ENCODE measurements at places on chromosomes 6 and 20.
A peak's percentile ranks its signal among the peaks of the same experiment; 100 is the strongest.

DNA sequence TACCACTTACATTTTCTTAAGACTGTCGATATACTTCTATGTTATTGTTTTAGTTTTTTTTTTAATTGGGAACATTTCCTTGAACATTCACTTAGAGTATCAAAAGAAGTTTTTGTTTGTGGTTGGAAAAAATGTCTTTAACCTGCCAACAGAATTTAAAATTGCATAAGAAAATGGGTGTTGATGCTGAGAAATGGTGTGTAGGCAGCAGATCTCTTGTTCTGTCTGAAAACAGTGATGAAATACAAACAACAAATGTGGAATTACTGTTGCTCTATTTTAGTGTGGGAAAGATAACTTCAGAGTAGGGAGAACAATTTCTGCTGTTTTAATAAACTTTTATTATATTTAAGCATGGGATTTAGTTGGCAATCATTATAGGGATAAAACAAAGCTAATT, 293.5 kb downstream of the CDKAL1 start:
- no peak for DNase-seq

DNA sequence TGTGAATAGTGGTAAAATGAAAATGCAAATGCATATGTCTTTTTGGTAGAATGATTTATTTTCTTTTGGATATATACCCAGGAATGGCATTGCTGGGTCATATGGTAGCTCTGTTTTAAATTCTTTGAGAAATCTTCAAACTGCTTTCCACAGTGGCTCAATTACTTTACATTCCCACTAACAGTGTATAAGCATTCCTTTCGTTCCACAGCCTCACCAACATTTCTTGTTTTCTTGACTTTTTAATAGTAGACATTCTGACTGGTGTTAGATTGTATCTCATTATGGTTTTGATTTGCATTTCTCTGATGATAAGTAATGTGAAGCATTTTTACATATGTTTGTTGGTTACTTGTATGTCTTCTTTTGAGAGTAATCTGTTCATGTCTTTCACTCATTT, 144.0 kb downstream of the SIM1 start:
- DNase-seq, result no peak

- DNase-seq, result no peak
Measured at GRCh38 chr6:144797881-144798589, 512.9 kb downstream of the UTRN start.

- DNase-seq, result no peak
Measured at GRCh38 chr6:131597446-131597845, 24.4 kb downstream of the ARG1 start.

GRCh38 chr6:8860671-8861070, 425.3 kb upstream of the SLC35B3 start:
- no peak for DNase-seq

GRCh38 chr6:127102299-127102698, 16.2 kb upstream of the RSPO3 start:
- DNase-seq, result no peak

GRCh38 chr6:156954816-156955215, 177.6 kb downstream of the ARID1B start:
- DNase-seq, result no peak

DNA sequence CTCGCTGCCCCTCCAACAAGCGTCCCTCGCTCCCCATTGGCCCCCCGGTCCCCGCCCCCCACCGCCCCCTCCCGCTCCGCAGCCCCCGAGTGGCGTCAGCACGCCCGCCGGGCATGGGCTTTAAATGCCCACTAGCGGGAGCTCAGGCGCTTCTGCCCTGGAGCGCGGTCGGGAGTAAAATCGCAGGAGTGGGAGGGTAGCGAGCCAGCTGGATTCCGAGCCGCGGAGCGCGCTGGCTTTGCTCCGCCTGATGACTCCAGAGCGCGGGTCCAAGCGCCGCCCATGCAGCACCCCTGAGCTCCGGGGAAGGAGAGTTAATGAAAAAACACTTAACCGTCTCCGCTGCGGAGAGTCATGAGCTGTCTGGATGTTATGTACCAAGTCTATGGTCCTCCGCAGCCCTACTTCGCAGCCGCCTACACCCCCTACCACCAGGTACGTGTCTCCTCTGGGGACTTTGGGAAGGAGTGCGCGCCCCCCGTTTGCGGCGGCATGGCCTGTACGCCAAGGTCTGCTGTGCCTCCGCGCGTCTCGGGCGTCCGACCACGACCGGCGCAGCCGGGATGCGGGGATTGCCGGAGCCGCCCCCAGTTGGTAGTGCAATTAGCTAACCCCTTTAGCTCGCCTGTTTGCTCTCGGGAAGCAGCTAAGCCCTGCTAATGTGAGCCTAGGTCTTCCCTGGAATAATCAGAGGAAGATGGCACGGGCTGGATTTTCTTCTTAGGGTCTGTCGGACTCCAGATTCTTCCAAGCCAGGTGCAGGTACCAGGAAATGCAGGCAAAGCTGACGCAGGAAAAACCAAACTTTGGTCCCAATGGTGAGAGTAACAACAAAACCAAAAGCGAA, at the start of gene VGLL2:
VGLL2 (plus strand) TSS at position 149 of the 847 bp plus-strand sequence; CDS start at position 355, 206 bp downstream.
- DNase-seq, result peak; percentile 66

DNA sequence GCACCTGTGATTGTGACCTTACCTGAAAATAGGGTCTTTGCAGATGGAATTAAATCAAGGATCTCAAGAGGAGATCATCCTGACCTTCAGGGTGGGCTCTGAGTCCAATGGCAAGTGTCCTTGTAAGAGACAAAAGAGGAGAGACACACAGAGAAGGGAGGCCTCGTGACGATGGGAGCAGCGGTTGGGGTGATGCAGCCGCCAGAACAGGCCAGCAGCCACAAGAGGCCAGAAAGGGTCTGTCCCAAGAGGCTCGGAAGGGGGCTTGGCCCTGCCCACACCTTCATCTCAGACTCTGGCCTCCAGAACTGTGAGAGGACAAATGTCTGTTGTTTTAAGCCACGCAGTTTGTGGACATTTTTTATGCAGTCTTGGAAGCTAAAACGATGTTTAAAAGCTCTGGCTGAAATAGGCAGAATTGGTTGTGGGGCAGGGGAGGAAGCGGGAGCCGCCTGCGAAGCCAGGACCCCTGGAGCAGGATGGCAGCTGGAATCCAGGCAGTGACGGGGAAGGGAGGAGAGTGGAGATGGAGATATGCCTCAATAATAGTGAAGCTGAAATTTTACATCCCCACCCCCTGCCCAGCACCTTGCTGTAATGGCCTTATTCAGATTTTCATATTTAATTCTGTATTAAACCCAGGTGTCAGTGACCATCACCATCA, 216.4 kb downstream of the ANKRD60 start:
- no peak for DNase-seq

- no peak for DNase-seq
Measured at GRCh38 chr6:83190626-83191025, 2.4 kb downstream of the PGM3 start.

DNA sequence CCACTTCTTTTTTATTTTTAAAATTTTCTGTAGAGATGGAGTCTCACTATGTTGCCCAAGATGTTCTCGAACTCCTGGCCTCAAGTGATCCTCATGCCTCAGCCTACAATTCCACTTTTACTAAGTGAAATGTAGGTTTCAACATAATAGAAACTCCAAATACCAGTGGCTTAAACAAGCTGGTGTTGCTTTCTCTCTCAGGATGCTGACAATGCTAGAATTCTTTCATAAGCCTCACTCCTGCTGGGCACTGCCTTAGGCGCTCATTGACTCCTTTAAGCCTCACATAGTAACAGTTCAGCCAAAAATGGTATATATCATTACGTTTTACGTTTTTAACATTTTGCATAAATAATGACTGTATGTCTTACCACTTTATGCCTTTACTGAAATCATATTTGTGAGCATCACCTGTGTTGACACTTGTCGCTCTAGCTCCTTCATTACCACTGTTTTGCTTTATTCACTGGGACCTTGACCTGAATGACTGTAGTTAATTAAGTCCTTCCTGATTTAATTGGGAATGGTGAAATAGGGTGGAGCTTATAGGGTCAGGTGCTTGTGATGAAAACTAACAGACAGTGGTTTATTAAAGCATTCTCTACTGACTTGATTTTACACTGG, 3.9 kb upstream of the CST9 start:
- DNase-seq, result peak; percentile 62

GRCh38 chr6:14596410-14596809, 478.8 kb downstream of the CD83 start:
- no peak for DNase-seq

DNA sequence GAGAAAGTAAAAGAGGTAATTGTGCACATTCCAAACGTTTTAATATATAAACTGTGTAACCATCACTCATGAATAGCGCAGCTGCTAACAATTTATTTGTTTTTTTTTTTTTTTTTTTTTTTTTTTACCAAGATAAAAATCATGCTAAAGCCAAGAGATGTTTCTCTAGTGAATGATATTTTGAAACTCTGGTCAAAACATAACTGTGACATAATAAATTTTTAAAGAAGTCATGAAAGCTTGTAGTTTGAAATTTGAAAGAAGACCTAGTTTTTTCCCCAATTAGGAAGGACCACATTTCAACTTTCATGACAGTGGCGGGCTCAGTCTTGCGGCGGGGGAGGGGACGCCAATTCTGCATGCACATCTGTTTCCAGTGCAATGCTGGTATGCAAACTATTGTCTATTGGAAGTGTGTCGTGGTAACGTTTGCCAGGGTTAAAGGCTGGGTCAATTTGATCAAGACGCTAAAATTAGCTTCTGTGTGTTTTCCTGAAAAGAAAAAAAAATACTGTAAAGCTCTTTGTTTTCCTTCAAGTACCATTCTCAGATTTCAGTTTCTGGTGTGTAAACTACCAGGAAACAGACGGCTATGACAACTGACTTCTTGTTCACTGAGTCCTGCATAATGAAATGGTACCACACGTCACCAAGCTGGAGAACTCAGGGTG, 211.9 kb downstream of the FOXC1 start:
- DNase-seq, result no peak

GRCh38 chr6:166236596-166236995, 68.9 kb upstream of the TBXT start:
- DNase-seq, result no peak

- DNase-seq, result no peak
Measured at GRCh38 chr6:11188161-11188915, 44.1 kb downstream of the NEDD9 start.

GRCh38 chr6:147311218-147311617, 107.0 kb downstream of the STXBP5 start:
- DNase-seq, result no peak

DNA sequence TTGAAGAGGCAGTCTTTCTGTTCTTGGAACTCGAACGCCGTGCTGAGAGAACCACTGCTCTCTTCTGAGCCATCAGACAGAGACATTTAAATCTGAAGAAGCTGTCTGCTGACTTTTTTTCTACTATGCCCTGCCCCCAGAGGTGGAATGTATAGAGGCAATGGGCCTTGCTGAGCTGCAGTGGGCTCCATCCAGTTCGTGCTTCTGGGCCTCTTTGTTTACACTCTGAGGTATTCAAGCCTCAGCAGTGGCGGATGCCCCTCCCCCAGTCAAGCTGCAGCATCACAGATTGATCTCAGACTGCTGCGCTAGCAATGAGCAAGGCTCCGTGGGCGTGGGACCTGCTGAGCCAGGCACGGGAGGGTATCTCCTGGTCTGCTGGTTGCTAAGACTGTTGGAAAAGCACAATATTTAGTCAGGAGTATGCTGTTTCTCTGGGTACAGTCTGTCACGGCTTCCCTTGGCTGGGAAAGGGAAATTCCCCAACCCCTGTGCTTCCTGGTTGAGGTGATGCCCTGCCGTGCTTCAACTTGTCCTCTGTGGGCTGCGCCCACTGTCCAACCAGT, 526.8 kb downstream of the CD109 start:
- DNase-seq, result peak; percentile 67

- no peak for DNase-seq
Measured at GRCh38 chr6:139595183-139595582, 220.7 kb upstream of the CITED2 start.

GRCh38 chr6:151553416-151554165, 59.8 kb downstream of the CCDC170 start:
- no peak for DNase-seq

DNA sequence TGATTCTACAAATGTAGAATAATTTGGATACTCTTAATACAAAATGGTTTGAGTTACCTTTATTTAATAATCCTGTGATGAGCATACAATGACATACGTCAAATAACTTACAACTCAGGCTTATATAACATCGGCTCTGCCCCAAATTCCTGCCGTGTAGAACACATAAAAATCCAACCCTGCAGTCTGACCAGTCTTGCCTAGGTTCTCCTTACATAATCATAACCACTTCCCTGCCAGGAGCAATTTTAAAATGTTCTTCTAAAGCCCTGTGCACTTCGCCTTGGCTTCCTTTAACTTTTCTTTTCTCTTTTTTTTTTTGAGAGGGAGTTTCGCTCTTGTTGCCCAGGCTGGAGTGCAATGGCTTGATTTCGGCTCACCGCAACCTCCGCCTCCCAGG, 16.2 kb upstream of the IER3 start:
- DNase-seq, result no peak

DNA sequence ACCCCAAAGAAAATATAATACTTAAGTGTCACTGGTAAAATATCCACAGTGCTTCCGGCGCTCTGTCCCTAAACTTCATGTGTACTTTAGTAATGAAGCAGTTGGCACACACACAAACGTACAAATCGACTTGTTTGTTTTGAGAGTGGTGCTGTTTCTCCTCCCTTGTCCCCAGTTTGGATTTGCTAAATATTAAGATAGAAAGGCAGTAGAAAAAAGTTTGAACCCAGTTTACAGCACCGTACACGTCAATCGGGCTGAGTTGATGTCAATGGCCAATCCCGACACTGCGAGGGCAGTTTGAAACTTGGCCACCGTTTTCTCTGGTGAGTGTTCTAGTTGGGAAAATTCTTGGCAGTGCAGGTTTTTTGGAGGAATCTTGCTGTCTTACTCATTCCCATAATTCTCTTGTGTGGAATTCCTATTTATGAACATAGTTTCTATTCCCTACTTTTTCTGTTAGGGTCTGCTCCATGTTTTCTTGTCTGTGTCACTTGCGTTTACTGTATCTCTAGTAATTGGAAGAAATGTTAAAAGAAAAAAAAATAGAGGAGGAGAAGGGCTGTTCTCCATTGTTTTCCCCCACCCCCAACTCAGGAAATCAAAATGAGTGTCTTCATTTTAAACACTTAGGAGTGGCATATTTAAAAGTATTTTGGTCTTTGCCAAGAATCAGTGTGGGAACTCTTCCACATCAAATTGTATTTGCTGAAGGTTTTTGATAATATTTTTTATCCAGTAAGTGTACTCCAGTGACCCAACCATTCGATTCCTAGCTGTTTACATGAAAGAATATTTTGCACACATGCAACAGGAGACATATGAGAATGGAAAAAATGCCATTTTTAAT, 72.3 kb downstream of the OR2B2 start:
- peak; percentile 63 for DNase-seq

GRCh38 chr20:61115364-61116065, 136.5 kb upstream of the CDH4 start:
- no peak for DNase-seq

GRCh38 chr6:31396422-31397152, 6.8 kb upstream of the MICA start:
- DNase-seq, result peak; percentile 68

DNA sequence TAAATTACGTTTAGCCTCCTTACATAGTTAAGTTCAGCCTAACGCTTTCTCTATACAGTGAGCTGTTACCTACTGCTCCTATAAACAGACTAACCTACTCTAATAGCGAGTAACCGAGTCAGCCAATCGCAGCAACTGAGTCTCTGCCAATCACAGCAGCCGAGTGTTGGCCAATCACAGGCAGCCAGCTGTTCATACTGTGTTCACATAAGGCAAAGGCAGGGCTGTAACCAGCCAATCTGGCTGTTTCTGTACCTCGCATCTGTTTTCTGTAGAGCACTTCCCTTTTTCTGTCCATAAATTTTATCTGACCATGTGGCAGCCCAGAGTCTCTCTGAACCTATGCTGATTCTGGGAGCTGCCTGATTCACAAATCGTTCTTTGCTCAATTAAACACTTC, 263.9 kb upstream of the JARID2 start:
- no peak for DNase-seq
